Kidney glomerular epithelial cell (primary cell): ENCODE measurements at places on chromosomes 1 and 21.

DNA sequence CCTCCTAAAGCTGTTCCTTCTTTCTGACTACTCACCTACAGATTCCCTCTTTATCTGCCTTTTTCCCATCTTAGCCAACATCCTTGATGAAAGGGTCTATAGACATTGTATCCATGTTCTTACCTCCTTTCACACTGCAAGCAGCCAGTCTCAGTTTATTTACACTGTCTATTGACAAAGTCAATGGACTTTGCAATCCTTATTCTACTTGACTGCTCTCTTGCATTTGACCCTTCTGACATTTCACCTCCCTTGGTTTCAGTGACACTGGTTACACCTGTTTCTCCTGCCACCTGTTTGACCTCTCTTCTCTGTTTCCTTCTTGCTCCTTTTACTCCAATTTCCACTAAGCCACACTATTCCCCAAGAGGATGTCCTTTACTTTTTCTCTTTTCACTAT, 224.0 kb upstream of the SNX7 start:
- no peak for DNase-seq

GRCh38 chr21:15521644-15522001, 208.2 kb upstream of the USP25 start:
- DNase-seq, result no peak

DNA sequence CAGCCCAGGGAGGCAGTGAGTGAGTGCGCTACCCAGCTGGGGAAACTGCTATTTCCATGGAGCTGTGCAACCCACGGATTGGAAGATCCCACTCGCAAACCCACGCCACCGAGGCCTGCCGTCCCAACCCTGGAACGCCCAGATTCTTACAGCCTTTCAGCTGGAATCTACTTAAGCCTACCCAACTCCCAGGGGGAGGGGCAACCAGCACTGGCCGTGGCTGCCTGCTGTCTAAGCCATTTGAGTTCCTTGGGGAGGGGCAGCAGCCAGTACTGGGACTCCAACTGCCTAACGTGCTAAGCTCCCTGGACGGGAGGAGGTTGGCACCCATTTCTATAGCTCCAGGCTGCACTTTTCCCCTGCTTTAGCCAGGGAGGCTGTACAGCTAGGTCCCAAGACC, 27.1 kb upstream of the ZNF669 start:
- no peak for DNase-seq

DNA sequence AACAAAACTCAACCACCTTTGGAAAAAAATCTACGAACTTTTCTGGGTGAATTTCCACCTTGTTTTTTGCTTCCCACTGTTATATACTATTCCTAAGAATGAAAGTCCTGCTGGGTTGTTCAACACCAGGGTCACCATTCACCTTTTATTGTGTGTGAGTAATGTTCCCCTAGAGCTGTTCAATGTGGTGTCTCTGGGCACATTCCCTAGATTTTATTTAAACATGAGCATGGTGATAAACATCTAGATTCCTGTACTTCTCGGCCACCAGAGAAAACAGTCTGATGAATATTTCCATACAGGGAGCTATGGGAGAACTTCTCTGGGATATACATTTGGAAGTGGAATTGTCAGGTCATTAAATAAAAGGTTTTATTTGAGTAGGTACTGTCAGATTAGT, 13.0 kb downstream of the FMN2 start:
- no peak for DNase-seq

DNA sequence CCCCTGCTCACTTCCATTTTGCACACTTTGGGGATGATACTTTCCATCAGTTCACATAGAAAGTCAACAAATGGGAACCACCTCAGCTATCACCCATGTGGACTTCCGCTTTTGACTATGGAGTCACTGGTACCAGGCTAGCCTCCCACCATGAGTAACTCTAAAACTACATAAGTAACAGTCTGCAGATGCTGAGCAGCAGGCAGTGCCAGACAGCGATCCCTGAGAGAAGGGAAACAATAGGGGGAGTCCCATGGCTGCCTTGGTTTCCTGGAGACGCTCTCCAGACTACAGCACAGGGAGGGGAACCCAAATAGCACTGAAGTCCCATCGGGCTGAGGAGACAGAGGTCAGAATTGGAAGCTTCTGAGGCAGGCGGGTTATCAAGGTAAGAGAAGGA, 2.8 kb upstream of the TFF2 start:
- no peak for DNase-seq

- DNase-seq, result no peak
Observed at GRCh38 chr1:210499956-210500355, 171.3 kb downstream of the HHAT start.

DNA sequence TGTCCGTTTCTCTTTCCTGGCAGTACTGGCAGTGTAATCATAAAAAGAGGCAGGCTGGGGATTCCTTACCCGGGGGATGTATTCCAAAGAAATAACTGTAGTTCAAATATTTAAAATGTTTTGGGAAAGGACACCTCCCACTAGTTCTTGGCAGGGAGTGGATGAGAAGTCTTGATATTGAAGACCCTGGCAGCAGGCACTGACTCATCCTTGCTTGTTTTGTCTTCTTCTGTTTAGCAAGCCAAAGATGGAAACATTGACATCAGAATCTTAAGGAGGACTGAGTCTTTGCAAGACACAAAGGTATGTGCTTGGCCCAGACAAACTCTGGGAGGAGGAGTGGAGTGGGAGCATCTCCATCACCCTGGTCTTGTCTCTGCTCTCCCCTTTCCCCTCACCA, 639 bp downstream of the IL20 start:
- DNase-seq, result no peak

DNA sequence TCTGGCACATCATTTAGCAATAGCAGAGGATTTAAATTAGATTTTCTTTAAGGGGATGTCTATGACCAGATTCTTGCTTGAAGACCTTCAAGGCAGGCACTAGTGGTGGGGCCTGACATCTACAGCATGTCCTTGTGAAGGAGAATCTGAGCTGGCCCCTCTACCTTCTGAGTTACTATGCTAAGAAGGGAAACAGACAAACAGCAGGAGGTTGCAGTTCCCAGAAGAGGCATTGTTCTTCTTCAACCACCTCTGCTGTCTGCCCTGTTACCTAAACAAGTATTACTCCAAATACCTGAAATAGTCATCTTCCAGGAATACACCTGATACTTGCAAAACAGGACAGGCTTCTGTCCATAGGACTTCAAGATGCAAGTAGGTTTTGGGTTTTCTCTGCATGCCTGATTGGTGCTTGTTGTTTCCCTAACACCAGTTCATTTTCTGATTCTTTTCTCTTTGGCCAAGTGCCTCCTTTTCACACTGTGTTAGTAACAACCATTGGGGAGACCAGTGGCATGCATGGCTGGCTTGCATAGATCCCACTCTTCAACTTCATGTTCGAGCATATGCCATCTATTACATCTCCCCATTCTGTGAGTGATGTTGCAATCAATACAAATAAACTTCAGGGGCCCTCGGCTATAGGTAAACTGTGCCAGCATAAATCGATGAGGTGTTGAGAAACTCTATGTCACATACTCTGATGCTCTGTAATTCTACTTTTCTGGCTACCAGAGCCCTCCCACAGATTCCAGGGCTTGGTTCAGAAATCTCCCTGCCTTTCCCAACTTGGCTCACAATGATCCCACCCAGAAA, 93.0 kb upstream of the DUSP10 start:
- no peak for DNase-seq

DNA sequence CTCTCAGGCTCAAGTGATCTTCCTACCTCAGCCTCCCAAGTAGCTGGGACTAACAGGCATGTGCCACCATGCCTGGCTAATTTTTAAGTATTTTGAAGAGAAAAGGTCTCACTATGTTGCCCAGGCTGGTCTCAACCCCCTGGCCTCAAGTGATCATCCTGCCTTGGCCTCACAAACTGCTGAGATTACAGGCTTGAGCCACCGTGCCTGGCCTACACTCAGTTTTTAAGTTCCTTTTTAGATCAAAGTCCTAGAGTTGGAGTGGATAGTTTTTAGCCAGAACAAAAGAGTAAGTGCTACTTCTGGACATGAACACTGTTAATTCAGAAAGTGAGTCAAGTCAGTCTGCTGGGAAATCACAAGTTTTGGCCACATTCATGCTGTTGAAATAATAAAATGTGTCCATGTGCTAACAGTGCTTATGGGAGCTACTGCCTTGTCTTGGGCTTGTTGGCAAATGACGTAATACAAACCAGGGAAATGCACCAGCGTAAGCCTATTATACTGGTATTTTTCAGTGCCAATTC, 84.2 kb downstream of the NDUFS5 start:
- no peak for DNase-seq

GRCh38 chr21:36425286-36425685, 40.1 kb downstream of the CHAF1B start:
- DNase-seq, result no peak

- DNase-seq, result peak; percentile 85
Observed at GRCh38 chr1:87712261-87713010, 383.8 kb downstream of the LMO4 start.

DNA sequence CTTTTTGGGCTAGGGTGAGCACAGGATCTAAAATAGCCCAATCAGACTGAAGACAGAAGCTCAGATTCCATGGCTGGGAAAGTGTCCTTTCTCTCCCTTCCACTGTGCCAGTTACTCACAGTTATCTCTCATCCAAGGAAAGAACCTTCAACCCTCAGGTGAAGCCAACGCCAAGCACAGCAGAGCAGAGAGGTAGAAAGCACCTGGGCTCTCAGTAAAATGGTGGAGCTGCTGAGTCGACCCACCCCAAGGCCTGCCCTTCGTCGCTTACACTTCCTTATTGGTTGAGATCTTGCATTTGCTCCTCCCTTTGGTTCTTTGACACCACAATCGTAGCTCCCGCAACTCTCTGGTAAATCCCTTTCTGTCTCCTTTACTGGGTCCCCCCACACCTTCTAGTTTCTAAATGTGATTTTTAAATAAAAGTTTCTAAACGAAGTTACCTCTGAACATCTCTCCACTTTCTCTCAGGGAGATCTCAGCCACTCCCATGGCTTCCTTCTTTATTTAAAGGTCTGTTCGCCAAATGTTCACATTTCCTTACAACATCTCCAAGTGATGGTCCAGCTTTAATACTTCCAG, 27.5 kb upstream of the SLC30A1 start:
- no peak for DNase-seq

DNA sequence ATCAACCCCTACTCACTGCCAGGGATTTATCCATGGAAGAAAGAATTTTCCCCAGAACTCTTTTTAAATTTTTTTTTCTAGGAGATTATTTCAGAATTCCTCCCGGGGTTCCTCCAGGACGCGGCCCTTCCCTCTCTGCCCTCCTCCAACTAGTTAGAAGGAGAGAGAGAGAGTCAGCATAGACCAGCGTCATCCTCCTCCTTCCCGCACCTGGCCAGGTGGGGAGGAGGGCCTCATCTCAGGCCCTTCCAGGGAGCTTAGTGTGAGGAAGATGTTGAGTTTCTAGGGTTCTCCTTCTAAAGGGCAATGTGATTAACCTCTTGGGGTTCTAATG, 63.6 kb downstream of the CDK18 start:
- no peak for DNase-seq
